ENCODE measurements at places on chromosomes 7 and 10. TPM values are rescaled to one million over a fixed set of nuclear protein-coding genes. Genes with fewer than 3 reads are reported as not detected.

The GRM3 gene
- not detected for total RNA-seq

- DNase-seq = no peak
These were observed 550.8 kb downstream of the IPMK start for GRCh38 chr10:57716884-57717283.

GRCh38 chr7:100107125-100107737, 5.8 kb downstream of the AP4M1 start:
- DNase-seq = no peak

The ADAM12 gene
- 0.34 TPM for total RNA-seq

The CHAT gene
- total RNA-seq = not detected

DNA sequence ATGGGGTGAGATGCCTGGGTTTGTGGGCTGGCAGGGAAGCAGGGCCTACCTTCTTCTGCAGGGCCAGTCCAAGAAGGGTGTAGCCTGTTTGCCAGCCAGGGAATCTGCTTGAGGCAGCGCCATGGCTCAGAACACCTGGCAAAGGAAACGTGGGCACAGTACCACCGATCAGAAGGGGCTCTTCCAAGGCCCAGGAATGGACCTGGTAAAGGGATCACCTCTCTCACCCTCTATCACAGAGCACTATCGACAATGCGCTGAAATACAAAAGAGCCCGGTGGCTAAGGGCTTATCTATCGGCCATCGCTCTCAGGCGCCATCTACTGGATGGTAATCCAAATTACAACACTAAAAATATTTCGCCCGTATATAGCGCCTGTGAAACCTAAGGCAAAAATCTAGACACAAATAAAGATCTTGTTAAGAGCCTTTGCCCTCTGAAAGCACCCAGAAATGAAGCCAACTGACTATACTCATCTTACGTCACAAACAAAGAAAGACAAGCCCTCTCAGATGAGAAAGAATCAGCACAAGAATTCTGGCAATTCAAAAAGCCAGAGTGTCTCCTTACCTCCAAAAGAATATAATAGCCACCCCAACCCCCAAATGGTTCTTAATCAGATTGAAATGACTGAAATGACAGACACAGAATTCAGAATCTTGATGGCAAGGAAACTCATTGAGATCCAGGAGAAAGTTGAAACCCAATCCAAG, 217.8 kb upstream of the HPS1 start:
- DNase-seq = no peak

- no peak for DNase-seq
These were observed 218.2 kb downstream of the CCSER2 start for GRCh38 chr10:84546609-84547008.

DNA sequence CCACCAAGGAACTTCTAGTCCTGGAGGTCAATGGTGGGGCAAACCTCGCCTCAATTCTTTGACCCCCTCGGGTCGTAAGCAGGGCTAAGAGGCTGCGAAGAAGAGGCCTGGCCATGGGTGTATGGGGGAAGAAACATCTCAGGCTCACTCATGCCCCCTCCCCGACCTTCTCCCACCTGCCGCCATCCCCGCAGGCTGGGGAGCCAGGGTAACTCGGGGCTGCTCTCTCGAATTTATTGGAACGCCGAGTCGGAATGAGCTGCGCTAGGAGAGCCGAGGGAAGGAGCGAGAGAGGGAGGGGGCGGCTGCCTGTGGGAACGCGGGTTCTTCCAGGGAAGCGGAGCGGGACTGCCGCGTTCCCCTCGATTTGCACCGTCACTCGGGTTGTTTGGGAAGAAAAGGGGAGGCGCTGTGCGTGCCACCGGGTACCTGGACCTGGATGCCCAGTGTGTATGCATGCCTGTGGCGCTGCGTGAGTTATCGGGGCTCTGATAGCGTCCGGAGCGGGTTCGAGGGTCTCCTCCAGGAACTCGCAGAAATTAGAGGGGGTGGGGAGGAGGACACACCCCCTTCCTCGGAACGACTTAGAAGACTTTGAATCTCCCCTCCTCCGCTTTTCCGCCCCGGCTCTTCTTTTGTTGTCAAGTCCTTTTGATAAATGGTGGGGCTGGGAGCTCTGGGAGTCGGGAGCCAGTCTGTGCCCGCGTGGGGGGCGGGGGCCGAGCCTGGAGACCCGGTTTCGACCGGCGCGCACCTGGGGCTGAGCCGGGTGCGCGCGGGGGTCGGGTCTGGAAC, 1.8 kb upstream of the ZNF503 start:
- no peak for DNase-seq

GRCh38 chr7:103445228-103446048, 569 bp downstream of the SLC26A5 start:
- DNase-seq = no peak

The VTI1A gene
- total RNA-seq = 39.2 TPM

The GSTO2 gene
- total RNA-seq = 1.1 TPM

DNA sequence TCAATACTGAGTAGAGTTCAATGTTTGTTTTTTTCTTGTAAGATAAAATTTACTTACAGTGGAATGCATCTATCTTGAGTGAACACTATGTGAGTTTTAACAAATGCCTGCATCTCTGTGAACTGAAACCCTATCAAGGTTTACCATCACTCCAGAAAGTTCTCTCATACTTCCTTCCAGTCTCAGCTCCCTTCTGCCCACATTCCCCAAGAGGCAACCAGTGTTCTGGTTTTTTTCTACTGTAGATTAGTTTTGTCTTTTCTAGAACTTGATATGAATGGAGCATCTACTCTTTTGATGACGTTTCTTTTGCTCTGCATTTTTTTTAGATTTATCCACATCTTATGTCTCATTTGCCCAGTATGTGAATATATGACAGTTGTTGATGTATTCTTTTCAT, 17.1 kb downstream of the WIPI2 start:
- DNase-seq = no peak

All from activated T-cell treated with anti-CD3 and anti-CD28 coated beads, Interleukin-2, amount 50 U/mL, for 4 hours (primary cell).